ENCODE measurements at places on chromosomes 7 and 10.

DNA sequence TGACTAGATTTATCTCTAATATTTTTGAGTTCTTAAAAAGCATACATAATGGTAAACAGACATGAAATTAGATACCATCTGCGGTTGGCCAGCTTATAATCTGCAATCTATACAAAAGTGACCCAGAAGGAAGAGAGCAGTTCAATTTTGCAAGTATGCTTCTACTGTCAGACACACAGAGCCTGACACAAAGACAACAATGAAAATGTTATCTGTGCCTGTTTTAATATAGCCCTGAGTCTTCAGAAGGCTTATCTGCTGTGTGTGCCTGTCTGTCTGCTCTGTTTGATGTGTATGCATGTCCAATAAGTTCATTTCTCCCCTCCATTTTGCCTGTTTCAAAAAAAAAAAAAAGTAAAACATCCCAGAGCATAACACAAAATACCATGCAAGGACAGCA lies 73.3 kb upstream of the FHIP2A start:
- DNase-seq, result no peak

GRCh38 chr10:46223626-46224413 lies 63.0 kb upstream of the ANTXRL start:
- DNase-seq, result no peak

DNA sequence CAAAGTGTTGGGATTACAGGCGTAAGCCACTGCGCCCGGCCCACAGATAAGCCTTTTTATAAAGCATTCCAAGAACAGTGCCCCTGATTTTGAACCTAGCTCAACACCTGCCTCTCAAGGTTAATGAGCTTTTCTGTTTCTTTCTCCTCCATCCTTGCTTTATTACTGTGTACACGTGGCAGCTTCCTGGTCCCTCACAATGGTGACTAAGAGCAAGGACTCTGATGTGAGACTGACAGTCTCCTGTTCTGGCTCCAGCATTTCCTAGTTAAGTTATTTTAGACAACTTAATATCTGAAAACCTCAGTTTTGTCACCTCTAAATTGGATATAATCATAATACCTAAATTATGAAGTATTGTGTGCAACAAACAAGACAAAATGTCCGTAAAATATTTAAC lies 9.9 kb downstream of the HABP2 start:
- no peak for DNase-seq

DNA sequence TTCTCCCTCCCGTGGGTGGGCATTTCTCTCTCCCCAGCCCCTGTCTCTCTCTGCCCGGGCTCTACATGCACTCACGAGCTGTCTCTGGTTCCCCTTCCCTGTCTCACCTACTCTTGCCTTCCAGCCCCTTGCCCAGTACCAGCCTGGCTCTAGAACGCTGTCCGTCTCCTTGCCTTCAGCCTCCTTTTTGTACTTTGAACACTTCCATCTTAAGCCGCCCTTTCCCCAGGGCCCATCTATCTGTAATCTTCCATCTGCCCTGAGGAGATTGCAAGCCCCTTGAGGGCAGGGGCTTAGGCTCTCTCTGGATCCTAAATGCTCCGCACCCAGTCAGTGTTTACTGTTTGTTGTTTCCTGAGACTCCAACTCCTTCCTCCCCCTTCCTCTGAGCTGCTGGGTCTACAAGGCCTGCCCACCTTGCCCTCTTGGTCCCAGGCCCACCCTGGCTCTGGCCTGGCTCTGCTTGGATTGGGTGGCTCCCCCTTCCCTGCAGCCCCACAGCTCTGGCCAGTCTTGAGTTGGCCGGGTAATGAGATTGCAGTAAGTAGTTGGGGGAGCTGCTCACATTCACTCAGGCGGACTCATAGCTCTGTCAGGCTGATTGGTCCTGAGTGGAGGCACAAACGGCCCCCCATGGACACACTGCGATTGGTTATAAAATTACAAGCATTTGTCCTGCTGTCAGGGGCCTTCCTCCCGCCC lies 28.3 kb downstream of the POLL start:
- DNase-seq, result no peak

- no peak for DNase-seq
Measured at GRCh38 chr7:117835016-117835664, 38.1 kb downstream of the CTTNBP2 start.

DNA sequence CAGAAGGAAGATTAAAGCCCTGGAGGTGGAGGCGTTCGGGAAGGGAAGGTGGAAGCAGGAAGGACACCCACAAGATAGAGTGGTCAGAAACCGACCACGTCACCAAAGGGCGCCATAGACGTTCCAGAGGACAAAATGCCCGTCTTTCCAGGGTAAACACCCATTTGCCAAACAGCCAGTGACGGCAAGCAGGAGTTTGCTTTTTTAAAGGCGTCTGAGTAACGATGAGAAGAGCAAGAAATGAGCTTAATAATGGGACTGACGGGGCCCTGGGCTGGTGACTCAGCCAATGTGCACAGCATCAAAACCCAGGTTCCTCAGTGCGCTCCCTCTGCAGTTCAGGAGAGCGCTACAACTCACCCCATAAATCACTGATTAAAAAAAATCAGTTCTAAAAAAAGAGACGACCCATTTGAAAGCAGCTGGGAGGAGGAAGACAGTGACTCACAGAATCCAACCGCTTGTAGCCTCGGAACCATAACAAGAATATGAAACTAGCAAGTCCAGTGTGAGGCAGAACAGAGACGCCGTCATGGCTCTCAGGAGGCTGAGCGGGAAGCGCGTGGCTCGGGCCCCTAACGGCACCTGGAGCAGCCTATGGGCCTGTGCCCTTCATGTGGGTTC lies 5.9 kb downstream of the DIP2C start:
- DNase-seq, result no peak

GRCh38 chr10:77197544-77197943 lies 440.1 kb downstream of the KCNMA1 start:
- DNase-seq, result peak; percentile 55

- no peak for DNase-seq
Measured at GRCh38 chr7:23012186-23012585, 1.7 kb downstream of the HYCC1 start.

DNA sequence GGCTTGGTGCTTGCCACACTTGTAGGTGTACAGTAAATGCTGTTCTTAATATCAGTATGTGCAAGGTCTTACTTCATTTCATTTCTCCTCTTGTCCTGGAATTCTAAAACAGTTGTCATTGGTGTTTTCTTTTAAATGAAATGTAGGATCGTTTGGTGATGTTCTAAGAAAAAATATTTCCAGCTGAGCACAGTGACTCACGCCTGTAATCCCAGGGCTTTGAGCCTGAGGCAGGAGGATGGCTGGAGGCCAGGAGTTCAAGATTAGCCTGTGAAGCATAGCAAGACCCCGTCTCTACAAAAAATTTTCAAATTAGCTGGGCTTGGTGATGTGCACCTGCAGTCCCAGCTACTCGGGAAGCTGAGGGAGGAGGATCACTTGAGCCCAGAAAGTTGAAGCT lies 32.6 kb upstream of the ELN start:
- no peak for DNase-seq

GRCh38 chr10:35208536-35208935 lies 81.9 kb downstream of the CREM start:
- no peak for DNase-seq

- DNase-seq, result no peak
Measured at GRCh38 chr10:24694086-24694485, 29.6 kb downstream of the ARHGAP21 start.

GRCh38 chr10:70053841-70054288 lies 1.2 kb downstream of the MACROH2A2 start:
- DNase-seq, result no peak

DNA sequence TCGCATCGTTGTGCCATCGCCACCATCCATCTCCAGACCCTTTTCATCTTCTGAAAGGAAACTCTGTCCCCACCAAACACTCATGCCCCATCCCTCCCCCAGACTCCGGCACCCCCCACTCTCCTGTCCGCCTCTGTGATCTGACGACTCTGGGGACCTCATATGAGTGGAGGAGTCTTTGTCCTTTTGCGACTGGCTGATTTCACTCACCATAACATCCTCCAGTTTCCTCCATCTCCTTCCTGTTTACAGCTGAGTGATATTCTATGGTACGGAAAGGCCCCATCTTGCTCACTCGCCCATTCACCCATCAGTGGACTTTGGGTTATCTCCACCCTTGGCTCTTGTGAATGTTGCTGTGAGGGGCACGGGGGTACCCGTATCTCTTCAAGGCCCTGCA lies 11.8 kb upstream of the INSIG1 start:
- DNase-seq, result no peak

DNA sequence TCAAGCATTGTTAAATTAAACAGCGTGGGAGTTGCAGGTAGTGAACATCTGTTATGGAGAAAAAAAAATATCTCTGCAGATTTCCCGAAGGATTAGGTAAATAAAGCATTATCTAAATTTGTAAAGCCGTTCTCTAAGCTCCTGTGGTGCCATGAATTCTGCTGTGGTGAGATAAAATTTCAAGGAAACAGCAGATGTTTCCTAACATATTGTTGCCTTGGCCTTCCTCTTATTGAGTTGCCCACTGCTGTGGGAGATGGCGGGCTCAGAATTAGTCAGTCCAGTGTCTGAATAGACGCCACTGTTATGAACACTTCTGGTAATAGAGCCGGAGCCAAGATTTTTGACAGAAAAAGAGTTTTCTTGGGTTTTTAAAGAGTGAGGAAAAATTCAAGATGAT lies 82.6 kb upstream of the ELMO1 start:
- DNase-seq, result no peak

DNA sequence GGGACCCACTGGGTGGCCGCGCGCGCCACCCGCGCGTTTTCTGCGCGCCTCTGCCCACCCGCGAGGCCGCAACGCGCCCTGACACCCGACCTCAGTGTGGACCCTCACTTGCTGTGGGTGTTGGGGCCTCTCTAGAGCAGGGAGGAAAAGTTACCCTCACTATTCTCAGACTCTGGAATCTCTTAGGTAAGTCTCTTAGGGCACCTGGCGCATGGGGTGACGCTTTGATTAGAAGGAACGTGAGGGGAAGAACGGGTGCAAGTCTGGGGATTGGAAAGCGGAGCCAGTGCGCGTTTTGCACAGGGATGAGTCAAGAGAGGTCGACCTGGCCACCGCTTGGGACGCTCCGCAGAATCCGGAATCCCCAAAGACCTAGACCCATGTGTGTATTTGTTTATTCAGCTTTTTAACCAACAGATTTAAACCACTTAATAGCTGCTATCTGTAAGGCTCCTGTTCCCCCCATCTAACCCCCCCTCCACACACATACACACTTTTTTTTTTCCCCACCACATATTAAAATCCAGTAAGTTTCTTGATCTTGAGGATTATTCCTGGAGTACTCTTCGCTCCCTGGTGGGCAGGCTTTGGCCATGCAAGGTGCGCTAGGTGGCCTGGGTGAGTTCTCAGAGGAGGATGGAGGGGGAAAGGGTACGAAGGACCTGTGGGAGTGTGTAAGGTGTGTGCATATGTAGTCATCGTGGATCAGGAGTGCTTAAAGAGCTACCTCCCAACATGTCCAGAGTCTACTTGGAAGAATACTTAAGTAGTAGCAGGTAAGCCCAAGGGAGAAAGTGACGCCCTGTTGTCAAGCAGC lies 169.1 kb upstream of the PPP1R3A start:
- DNase-seq, result no peak

DNA sequence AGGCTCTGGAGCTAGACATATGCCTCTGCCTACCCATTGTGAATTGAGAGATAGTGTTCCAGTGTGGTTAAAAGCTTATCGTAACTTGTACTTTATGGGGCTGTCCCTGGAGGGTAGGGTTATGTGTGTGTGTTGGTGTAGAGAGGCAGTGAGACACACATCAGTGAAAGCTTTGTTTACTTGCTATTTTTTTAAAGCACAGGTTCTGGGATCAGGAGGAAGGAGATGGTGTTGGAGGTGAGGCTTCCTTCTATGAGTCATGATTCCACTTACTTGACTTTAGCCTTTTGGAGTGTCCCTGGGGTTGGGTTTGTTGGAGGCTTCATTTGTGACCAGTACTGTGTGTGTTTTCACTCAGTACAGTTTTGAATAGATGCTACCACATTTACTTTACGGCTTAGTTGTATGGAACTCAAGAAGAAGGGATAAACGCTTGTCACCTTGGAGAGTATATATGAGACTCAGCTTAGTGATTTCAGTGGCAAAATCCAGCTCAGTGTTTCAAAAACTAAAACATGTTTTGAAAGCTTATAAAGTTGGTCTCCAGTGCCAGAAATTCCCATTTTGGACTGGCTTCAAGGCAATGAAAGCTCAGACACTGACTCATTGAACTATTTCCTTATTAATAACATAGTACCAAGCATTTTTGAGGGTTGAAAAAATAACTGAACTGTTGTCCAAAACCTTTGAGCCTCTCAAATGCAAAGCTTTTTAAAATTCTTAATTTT lies 106.2 kb downstream of the PLXDC2 start:
- no peak for DNase-seq

DNA sequence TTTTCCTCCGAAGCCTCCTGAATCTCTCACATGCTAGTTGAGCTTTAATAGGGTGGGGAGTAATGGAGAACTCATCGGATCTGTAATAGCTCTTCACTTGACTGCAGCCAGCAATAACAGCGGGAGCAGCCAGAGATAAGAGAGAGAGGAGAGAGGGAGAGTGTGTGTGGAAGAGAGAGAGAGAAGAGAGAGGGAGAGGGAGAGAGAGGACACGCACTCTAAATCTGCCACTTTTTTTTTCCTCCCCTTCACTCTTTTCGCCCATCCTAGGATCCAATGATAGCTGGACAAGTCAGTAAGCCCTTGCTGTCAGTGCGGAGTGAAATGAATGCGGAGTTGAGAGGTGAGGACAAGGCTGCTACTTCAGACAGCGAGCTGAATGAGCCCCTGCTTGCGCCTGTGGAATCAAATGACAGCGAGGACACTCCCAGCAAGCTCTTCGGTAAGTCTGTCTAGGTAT lies 107.9 kb downstream of the POU6F2 start:
- no peak for DNase-seq

DNA sequence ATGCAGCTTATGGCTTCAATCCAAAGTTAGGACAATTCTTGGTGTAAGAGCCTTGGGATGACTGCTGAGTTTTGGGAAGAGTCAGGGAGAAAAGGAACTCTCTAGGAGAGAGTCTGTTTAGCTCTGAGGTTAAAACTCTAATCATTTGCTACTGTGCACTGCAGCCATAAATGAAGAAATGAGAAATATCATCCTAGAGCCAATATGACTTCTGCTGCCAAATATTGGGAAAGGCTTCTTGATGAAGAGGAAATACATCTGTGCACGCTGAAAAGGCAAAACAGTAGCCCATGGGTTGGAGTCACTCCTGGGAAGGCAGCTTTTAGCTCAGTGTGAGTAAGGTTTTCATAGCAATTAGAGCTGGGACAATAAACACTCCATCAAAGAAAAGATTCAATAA lies 308.8 kb downstream of the SFMBT2 start:
- DNase-seq, result no peak

- DNase-seq, result no peak
Measured at GRCh38 chr7:40870108-40870507, 735.3 kb downstream of the SUGCT start.

GRCh38 chr10:5334196-5334880 lies 30.4 kb upstream of the UCN3 start:
- DNase-seq, result no peak

GRCh38 chr7:45524445-45524844 lies 49.7 kb upstream of the ADCY1 start:
- DNase-seq, result no peak

GRCh38 chr7:67984326-67984725 lies 987.7 kb downstream of the TYW1 start:
- DNase-seq, result no peak
